HFF-Myc (cell line): ENCODE measurements at places on chromosomes 5 and 9.
A peak's percentile ranks its signal among the peaks of the same experiment; 100 is the strongest.

- DNase-seq, result no peak
These were observed 142.3 kb downstream of the MARCHF11 start for GRCh38 chr5:16037121-16037845.

DNA sequence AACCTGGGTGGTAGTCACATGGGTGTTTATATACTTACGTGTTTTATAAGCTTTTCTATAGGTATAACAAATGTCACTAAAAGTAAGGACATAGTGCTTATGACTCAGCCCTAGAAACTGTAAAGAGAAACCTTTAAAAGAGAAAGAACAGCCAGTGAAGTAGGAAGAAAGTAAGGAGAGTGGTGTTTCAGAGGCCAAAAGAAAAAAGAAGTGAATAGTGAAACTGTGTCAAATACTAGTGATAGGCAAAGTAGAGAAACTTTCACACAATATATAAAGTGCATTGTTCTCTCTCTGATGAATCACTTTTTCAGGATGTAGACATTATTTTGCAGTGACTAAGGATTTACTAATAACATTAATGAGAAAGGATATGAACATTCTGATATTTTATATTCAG, 74.2 kb upstream of the SUSD1 start:
- no peak for DNase-seq

DNA sequence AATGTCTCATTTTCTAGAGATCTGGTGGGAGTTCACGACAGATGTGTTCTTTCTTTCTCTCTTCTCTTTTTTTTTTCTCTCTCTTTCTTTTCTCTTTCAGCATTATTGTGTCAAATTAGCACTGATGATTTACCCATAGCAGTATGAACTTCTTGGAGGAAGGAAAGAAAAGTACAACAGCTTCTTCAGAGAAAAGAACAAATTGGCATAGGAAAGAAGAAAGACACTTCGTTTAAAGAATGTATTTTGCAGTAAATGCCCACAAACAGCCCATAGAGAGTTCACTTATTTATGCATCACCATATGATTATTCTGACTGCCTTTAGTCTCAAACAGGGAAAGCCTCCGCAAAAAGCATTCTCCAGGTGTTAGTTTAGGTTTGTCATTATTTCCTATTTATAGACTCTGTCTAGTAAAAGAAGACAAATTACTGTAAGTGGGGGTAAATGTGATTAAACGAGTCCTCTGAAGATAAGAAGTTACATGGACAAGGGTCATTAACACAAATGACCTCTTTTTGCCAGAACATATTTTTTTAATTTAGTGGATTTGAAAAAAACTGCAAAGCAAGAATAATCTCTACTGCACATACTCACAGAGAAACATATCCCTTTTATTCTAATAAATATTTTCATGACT, 68.0 kb downstream of the POU5F2 start:
- DNase-seq, result no peak

DNA sequence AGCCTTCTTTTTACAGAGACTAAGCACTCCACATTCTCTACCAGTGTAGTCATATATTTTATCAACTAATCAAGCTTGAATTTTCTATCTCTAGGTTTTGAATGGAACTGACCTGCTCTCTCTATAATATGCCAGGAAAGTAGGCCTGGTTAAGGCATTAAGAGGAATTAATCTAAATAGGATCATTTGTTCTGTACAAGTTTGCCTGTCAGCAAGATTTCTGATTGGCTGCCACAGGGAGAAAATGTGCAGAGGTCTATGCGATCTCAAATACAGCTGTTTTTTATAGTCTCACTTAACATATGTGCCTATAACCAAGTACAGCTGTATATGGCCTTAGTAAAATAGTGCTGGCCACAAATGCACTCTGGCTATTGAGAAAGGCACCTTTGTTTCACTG, 418.8 kb downstream of the KDM4C start:
- DNase-seq, result peak; percentile 42

DNA sequence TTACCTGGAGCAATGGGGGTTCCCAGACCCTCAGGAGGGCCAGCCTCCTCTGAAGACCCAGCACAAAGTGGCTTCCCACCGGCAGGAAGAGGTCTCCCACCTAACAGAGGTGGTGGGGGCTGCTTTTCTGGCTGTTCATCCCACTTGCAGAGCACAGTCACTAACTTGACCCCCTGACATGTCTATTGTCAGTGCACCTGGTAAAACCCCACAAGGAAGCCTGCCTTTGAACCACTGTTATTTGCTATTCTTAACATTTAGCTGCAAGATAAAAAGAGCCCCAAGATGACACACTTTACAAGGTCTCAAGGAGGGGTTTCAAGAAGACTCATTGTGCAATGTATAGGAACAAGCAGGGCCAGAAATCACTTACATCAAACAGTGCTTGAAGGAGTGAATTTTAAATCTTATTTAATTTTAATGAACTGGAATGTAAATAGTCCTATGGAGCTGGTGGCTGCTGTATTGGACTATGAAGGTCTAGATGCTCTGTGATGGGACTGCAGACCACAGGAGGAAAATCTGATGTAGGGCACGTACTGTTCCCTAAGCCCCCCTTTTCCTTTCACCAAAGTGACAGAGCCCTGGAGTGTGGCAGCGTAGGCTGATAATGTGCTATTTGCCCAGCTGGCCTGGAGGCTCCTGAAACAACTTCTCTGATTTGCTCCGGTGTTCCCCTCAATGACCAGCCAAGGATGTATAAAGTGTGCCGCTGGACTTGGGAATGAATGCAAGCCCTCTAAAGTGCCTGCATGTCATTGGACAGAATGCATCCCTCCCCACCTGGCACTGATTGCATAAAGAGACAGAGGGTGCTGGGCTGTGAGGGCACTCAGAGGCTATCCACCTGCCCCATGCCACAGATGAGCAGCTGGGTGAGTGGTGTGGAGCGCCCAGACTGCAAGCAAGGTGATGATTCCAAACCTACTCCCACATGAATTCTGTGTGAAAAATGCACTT, 80.2 kb downstream of the PTPN3 start:
- DNase-seq, result no peak

- DNase-seq, result no peak
These were observed 64.2 kb downstream of the ZNF354C start for GRCh38 chr5:179124273-179124852.

DNA sequence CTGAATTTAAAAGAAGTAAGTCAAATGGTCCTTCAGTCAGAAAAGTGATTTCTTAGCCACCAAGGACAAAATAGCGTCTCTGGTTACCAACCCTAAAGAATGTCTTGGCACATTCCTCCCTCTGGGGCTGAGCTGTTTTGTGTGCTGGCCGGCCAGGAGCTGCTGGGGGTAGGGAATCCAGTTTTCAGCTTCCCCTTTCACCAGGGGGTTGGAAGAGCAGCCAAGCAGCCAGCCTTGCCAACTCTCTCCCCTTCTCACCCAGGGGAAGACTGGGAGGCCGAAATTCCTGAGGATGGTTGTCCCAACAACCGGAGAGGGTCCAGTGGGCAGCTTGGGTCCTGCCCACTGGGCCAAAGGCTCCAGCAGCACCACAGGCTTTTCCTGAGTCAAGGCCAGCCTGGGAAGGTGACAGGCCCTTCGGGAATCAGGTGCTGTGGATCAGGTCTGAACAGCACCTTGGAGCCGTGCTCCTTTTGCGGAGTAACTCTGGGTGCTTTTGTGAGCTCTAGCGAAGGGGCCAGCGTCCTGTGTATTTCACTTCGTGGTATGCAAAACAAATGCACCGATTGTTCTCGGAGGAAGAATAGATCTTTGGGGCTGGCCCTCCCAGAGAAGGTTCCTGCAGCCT, 4.2 kb downstream of the WWC1 start:
- no peak for DNase-seq

GRCh38 chr5:56569076-56569475, 246.3 kb upstream of the MAP3K1 start:
- no peak for DNase-seq

- no peak for DNase-seq
These were observed 6.6 kb upstream of the FBP2 start for GRCh38 chr9:94600258-94600657.

GRCh38 chr5:138770291-138770690, 17.1 kb downstream of the CTNNA1 start:
- DNase-seq, result no peak

GRCh38 chr5:77095189-77095588, 8.1 kb upstream of the ZBED3 start:
- DNase-seq, result no peak

DNA sequence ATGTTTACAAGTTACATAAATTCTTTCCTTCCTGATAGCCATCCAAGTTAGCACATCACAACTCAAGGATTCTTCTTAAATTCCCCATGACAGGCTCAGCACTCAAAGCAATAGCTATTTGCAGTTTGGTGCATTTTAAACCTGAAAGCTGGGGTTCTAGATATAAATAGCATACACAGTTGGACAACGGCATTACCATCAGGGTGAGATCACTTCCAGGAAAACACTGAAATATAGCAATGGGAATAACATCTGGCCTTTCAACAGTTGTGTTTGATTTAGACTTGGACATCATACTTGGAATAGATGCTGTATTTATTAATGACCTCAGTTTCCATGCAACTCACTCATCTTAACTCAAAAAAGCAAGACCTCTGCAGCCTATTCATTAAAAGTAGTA, 24.7 kb upstream of the LECT2 start:
- peak; percentile 71 for DNase-seq

DNA sequence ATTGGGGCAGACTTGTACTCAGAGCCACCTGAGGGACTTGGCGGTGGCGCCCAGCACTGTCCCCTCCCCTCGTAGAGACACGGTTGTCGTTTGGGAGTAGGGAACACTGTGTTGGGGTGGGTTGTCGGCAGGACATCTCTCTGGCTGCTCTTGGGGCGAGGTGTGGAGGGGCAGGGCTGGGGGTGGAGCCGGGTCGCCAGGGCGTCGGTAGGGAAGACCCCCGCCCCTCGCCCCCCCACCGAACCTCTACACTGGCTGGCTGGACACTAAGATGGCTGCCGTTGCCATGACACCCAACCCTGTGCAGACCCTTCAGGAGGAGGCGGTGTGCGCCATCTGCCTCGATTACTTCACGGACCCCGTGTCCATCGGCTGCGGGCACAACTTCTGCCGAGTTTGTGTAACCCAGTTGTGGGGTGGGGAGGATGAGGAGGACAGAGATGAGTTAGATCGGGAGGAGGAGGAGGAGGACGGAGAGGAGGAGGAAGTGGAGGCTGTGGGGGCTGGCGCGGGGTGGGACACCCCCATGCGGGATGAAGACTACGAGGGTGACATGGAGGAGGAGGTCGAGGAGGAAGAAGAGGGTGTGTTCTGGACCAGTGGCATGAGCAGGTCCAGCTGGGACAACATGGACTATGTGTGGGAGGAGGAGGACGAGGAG, 778 bp downstream of the TRIM41 start:
- no peak for DNase-seq

DNA sequence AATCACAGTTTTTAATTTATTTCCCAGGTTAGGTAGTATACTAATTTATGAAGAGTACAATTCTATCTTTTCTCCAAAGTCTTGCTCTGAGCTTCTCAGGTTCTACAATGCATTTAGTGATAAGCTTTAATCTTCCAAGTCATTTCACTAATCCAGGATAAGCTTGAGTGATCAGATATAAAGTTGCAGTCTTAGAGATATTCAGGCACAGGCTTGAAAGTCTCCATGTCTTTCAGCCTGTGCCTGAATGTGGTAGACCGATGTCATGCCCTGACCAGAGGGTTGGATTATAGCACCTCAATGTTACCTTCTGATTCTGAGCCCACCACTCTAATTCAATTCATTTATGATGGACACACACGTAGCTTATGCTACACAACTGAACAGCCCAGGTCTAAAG, 3.2 kb downstream of the CRHBP start:
- DNase-seq, result no peak

DNA sequence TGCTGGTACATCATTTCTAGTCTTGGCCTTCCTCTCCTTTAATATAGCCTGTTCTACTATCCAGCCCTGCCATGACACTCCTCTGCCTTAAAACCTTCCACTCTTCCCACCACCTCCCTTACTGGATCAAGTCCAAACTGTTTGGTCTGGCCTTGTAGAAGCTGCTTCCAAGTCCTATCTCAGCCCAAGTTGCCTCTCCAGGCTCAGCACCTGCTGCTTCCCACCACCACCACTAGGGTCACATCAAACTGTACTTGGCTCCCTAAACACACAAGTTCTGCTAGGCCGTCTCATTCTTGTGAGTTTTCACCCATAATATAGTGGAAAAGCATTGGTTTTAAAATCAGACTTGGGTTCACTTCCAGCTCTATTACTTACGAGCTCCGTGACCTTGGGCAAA, 1.4 kb downstream of the NDUFA8 start:
- peak; percentile 38 for DNase-seq

DNA sequence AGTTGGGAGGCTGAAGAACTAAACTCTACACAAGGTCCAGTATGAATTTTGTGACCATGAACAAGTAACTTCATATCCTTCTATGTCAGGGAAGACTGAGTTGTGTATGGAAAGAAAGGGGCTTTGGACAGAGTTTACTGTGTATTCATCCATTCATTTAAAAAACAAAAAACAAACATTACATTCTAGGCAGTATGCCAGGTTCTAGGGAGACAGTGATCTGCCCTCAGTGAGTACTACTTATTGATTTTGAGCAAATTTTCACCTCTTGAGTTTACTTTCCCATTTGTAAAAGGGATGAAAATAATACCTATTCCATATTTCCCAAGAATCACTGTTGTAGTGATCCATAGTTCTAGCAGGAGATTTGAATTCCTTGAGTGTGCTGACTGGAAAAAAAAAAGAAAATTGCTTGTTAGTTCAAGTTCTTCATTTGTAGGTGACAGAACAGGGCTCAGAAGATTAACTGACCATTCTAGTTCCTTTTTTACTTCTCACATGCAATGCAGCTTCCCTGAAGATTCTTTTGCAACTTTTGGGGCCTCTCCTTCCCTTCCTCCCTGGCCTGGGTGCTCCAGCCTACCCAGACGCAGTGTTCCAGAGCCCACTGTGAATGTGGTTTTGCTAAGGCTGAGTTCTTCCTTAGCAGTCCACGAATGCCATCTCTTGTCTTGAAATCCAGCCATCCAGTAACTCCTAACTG, 2.6 kb upstream of the GAPVD1 start:
- no peak for DNase-seq

- DNase-seq, result no peak
These were observed 2.1 kb upstream of the NFIB start for GRCh38 chr9:14315875-14316601.

GRCh38 chr5:80967500-80968181, 7.5 kb downstream of the RASGRF2 start:
- peak; percentile 92 for DNase-seq

DNA sequence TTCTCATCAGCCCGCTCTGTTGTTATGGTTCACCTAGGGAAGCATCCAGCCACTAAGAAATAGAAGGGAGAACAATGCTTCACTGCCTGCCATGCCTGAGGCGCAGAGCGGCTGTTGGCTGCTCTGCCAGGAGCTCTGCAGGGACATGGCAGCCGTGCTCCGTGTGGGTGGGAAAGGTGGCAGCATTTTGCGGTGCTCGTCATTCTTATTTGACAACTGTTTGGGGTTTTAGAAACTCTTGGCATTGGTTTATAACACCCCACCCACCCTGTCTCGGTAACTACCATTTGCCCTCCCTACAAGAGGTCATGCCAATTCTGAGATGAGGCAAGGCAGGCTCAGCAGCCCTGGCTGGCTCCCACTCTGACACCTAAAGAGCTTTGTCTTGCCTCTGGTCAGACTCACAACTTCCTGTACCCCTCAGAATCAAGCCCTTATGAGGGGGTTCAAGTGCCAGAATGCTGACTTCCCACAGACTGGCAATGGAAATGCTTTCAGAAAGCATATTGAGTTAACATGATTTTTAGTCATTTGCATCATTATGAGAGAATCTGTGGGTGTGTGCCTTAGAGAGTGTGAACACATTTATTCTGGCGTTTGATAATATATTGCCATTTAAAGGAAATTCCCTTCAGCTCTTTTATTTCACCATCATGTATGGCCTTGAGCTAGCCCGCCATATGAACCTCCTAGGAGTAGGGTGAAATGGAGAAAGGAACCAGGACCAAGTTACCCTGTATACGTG, 288.0 kb upstream of the ANKRD55 start:
- no peak for DNase-seq

- no peak for DNase-seq
These were observed 42.7 kb downstream of the ZFAND5 start for GRCh38 chr9:72322259-72322658.
